ENCODE measurements at places on chromosomes 4 and X.

DNA sequence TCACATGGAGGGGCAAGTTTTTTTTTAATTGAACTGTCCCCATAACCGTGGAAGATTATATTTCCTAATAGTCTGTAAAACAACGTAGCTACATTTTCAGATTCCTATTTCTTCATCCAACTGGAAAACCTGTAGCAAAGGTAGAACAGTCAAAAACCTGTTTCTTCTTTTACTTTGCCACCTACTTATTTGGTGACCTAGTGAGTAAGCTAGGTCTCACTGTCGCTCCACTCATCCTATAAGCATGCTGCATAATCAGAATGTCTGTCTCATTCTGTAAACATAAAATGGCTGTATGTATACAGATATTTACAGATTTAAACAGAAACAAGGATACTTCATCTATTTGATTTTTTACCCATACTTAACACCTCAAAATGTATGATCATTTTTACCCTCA lies 20.4 kb downstream of the MAML3 start:
- peaks cover 5% of the 10 kb centered on the region for H3K4me1 ChIP-seq
- no peak for DNase-seq
- no peak overlapping the region for H3K4me3 ChIP-seq
- H3K27me3 ChIP-seq: peaks cover 49% of the 10 kb centered on the region

DNA sequence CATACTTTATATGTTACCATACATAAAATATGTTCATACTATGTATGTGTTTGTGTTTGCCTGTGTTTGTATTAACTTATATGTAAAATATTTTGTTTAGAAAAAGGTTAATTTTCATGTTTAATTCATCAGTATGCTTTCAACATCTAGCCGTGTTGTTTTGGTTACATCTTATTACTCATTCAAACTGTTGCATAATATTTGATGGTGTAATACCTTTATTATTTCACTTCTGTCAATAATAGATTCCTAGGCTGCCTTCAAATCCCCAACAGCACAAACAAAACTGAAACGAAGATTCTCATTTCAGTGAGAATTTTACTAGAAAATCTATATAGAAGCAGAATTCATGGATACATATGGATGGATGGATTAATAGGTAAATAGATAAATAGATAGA lies 462.3 kb upstream of the ADGRL3 start:
- no peak overlapping the region for H3K27ac ChIP-seq
- no peaks in the 10 kb centered on the region for H3K4me1 ChIP-seq
- no peak overlapping the region for H3K4me3 ChIP-seq
- no peaks in the 10 kb centered on the region for H3K36me3 ChIP-seq
- H3K27me3 ChIP-seq: no peaks in the 10 kb centered on the region

- H3K27ac ChIP-seq: no peak overlapping the region
- H3K4me1 ChIP-seq: peaks cover 11% of the 10 kb centered on the region
- no peak for DNase-seq
- H3K27me3 ChIP-seq: no peaks in the 10 kb centered on the region
- H3K4me3 ChIP-seq: no peak overlapping the region
Observed at GRCh38 chr4:25792200-25792791, 70.5 kb downstream of the SEL1L3 start.

DNA sequence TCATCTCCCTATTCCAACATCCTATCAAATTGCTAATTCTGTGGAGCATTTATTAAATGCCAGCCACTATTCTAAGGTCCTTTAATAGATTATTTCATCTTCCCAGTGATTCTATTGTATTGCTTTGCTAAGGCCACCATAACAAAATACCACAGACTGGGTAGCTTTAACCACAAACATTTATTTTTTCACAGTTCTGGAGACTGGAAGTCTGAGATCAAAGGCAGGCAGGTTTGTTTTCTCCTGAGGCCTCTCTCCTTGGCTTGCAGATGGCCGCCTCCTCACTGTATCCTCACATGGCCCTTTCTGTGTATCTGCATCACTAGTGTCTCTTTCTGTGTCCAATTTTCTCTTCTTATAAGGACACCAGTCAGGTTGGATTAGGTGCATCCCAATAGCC lies 64.5 kb downstream of the CPE start:
- no peak for DNase-seq
- no peaks in the 10 kb centered on the region for H3K27me3 ChIP-seq
- H3K27ac ChIP-seq: no peak overlapping the region
- H3K4me3 ChIP-seq: no peak overlapping the region

GRCh38 chrX:13101441-13102139 lies 57.2 kb upstream of the FAM9C start:
- H3K36me3 ChIP-seq: no peaks in the 10 kb centered on the region
- no peak overlapping the region for H3K4me3 ChIP-seq
- DNase-seq: no peak
- H3K27ac ChIP-seq: no peak overlapping the region
- H3K27me3 ChIP-seq: no peaks in the 10 kb centered on the region

GRCh38 chr4:121326597-121326996 lies 54.2 kb downstream of the QRFPR start:
- no peaks in the 10 kb centered on the region for H3K4me1 ChIP-seq
- no peak overlapping the region for H3K4me3 ChIP-seq
- H3K36me3 ChIP-seq: no peaks in the 10 kb centered on the region
- H3K27ac ChIP-seq: no peak overlapping the region
- no peak for DNase-seq

GRCh38 chr4:148296498-148296897 lies 145.7 kb downstream of the NR3C2 start:
- peaks cover 17% of the 10 kb centered on the region for H3K4me1 ChIP-seq
- H3K36me3 ChIP-seq: no peaks in the 10 kb centered on the region
- H3K27ac ChIP-seq: no peak overlapping the region
- DNase-seq: no peak
- H3K4me3 ChIP-seq: no peak overlapping the region

- H3K27ac ChIP-seq: peak overlapping the region; percentile 96
- peaks cover 57% of the 10 kb centered on the region for H3K36me3 ChIP-seq
- H3K4me3 ChIP-seq: peak overlapping the region; percentile 95
Observed at GRCh38 chrX:1592470-1593142, 1.2 kb downstream of the AKAP17A start.

Data from central memory CD8-positive, alpha-beta T cell (primary cell).